Thymus (tissue), 14 donors: ENCODE measurements at places on chromosomes 4 and X.

GRCh38 chr4:139562067-139562684 is 6.2 kb upstream of the SETD7 start:
- no peak for DNase-seq

GRCh38 chr4:177250056-177250696 is 59.5 kb upstream of the NEIL3 start:
- peak; percentile 74 for DNase-seq

DNA sequence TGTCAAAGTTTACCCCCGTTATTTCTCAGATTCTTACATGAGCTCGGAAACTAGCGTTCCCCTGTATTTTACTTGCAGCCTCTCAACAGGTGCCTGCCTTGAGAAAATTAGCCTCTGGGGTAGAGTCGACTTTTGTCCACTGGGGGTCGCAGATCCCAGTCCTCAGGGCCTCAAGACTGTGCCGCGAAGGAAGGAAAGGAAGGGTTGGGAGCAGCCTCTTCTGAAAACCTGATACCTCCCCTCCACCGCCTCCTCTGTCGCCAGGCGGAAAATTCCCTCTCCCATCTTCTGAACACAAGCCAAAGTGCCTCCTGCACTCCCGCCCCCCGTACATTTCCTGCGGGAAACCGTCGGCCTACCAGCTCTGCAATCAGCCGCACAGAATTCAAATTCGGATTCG is 44.4 kb upstream of the TMSB15B start:
- peak; percentile 34 for DNase-seq

- no peak for DNase-seq
Measured at GRCh38 chr4:8437281-8437680, 3.2 kb downstream of the ACOX3 start.

GRCh38 chr4:28062562-28062961 is 1201.9 kb downstream of the STIM2 start:
- DNase-seq: no peak
